Activated CD4-positive, alpha-beta T cell treated with anti-CD3 and anti-CD28 coated beads, Interleukin-2, amount 50 U/mL, for 4 hours (primary cell): ENCODE measurements at places on chromosomes 1 and 21.

DNA sequence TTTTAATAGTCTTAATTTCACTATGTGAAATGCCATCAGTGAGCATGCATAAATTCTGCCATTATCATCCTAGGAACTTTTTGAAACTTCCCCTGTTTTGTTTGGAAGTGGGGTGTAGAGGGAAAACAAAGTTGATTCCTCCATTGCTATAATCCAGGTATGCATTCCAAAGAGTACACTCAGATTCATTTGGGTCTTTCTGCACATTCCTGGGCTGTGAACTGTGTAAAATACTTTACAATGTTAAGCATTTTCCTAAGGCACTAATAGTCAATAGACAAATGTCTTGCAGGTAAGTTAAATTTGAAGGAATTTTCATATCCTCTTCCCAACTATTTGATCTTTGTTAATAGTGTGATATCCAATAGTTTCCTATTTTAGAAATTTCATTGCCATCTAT is 36.2 kb downstream of the SGIP1 start:
- no peak for DNase-seq

DNA sequence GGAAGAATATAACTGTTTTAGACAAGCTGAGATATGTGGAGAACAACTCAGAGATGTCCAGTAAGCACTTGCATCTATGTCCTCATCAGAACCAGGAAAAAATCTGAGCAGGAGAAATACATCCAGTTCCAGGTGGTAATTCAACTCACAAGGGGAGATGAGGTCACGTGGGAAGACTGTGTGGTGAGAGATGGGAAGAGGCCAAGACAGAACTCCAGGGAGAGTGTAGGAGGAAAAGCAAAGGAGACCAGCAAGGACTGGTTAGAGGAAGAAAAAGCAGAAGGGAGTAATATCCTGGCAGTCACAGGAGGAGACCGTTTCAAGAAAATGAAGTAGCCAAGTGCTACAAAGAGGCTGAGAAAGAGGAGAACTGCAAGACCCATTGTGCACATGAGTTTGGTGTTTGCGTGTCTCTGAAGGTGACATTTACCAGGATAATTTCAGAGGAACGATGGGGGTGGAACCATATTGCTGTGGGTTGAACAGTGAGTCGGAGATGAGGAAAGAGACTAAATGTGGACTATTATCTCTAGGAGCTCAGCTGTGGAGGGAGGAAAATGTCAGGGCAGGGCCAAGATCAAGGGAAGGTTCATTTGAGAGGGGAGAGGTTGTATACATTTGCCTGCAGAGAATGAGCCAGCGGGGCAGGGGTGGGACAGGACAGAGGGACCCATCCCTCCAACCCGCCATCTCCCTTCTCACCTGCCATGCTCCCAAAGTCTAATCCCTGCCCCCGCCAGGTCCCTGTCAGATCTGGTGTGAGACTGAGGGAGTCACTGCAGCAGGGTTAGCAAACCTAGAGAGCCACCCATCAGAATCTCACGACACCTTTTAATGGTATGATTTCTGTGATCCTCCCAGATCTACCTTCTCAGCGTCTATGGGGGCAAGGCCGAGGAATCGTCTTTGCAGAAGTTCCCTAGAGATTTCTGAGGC is 24.9 kb downstream of the SUSD4 start:
- no peak for DNase-seq

DNA sequence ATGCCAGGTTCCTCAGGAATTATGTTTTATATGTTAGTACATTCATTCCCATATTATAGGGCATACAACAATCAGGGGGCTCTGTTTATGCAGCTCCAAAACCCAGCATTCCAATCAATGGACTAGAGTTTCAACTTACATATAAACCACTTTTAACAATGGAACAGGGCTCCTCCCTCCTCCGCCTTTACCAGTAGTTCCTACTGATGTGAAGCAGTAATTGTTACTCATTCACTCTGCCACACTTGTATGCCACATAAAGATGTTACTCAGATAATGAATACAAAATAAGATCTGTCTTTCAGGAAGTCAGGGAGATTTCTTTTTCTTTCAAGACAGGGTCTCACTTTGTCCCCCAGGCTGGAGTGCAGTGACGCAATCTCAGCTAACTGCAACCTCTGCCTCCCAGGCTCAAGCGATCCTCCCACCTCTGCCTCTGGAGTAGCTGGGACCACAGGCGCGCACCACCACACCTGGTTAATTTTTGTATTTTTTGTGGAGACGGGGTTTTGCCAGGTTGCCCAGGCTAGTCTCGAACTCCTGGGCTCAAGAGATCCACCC is 17.1 kb downstream of the ZNF281 start:
- DNase-seq, result no peak

DNA sequence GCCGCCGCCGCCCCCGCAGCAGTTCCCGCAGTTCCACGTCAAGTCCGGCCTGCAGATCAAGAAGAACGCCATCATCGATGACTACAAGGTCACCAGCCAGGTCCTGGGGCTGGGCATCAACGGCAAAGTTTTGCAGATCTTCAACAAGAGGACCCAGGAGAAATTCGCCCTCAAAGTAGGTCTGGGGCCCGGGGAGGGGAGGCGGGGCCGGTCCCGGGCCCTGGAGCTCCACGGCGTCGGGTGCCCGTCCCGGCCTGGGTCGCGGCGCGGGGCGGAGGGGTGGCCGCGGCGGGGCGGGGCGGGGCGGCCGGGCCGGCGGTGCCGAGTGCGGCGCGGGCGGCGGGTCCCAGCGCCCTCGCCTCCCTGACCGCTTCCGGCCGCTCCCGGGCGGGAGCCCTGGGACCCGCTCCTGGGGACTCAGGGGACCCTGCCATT is 646 bp downstream of the MAPKAPK2 start:
- DNase-seq, result peak; percentile 33

DNA sequence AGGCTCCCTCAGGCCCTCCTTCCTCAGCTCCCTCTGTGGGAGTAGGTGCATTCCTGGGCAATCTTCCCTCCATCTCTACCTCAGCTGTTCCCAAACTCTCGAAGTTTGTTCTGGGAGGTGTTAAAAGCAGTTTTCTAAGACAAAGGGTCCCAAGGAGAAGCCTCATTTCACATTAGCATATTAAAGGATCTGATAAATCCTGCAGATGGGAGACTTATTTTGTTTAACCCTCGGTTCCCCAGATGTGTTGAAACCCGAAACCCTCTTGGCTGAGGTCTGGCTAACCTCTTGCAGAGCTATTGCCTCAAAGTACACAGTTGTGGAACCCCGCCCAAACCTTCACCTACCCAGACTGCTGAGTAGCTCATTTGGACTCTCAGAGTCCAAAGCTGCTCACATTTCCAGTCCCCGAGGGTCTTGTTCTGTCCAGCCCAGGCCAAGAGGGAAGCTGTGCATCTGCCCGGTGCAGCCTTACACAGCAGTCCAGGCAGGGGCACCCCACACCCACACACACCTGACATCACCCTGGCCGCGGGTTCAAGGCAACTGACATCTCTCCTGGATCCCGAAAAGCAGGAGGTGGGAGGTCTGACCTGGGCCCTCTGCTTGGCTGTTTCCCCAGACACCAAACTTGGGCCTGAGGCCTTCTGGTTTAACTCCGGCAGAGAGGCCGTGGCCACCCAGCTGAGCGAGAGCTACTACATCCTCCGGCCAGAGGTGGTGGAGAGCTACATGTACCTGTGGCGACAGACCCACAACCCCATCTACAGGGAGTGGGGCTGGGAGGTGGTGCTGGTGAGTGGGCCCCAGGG is 19.5 kb upstream of the SELENON start:
- no peak for DNase-seq

DNA sequence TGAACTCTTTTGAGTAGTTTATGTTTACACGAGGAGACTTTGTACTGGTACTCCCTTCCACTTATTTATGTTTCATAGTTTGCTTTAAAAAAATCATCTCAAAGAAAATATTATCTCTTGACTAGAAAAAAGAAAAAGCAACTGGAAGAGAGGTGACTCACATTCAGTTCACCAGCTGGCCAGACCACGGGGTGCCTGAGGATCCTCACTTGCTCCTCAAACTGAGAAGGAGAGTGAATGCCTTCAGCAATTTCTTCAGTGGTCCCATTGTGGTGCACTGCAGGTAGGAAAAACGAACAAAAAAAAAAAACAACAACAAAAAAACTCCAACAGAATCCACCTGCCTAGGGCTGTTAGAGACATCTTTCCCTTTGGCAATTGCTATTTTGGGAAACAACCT is 102.9 kb downstream of the PTPRC start:
- DNase-seq, result no peak
